ENCODE measurements at places on chromosomes 6 and 20. TPM values are rescaled to one million over a fixed set of nuclear protein-coding genes. Genes with fewer than 3 reads are reported as not detected.

GRCh38 chr6:11969092-11969491, 43.0 kb upstream of the HIVEP1 start:
- H3K4me3 ChIP-seq: no peak overlapping the region
- H3K27ac ChIP-seq: no peak overlapping the region
- no peaks in the 10 kb centered on the region for H3K4me1 ChIP-seq
- no peaks in the 10 kb centered on the region for H3K36me3 ChIP-seq

- H3K4me3 ChIP-seq: no peak overlapping the region
- no peak overlapping the region for H3K27ac ChIP-seq
- DNase-seq: no peak
- H3K4me1 ChIP-seq: no peaks in the 10 kb centered on the region
- no peaks in the 10 kb centered on the region for H3K27me3 ChIP-seq
These were observed 104.7 kb upstream of the IFNGR1 start for GRCh38 chr6:137323860-137324259.

The GJA1 gene
- total RNA-seq: 14.8 TPM

The SPATA25 gene
- 1.3 TPM for total RNA-seq

- no peak overlapping the region for H3K4me3 ChIP-seq
- no peaks in the 10 kb centered on the region for H3K36me3 ChIP-seq
- H3K27me3 ChIP-seq: no peaks in the 10 kb centered on the region
- no peak for DNase-seq
- no peak overlapping the region for H3K27ac ChIP-seq
- no peaks in the 10 kb centered on the region for H3K4me1 ChIP-seq
These were observed 16.1 kb downstream of the PLA2G7 start for GRCh38 chr6:46719099-46719498.

- peak; percentile 72 for DNase-seq
- H3K4me3 ChIP-seq: no peak overlapping the region
- no peaks in the 10 kb centered on the region for H3K4me1 ChIP-seq
- H3K27me3 ChIP-seq: no peaks in the 10 kb centered on the region
- H3K36me3 ChIP-seq: no peaks in the 10 kb centered on the region
These were observed 44.8 kb upstream of the SLC2A12 start for GRCh38 chr6:134097114-134097707.

The SLC17A2 gene
- total RNA-seq: not detected

DNA sequence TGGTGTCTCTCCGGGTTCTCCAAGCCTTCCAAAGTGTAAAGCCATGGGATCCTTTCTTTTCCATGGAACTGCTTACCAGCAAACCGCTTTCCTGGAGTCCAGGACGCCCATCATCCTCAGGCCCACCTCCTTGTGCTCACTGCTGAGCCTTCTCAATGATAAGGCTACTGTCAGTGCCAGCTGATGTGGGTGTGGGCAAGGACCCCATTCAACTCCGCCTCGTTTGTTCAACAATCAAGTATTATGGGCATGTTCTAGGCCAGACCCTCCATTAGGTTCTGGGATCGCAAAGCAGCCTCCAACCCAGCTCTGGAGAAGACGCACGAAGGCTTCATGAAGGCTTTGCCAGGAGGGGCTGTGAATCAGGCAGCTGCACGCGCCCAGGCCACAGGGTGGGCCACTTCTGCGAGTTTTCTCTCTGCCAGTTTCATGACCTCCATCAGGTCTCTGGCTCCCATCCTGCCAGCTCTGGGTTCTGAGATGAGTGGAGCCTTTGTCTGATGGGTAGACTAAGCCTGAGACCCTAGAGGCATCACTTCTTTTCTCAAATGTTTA, 177.1 kb downstream of the MRPL14 start:
- H3K4me3 ChIP-seq: no peak overlapping the region
- no peaks in the 10 kb centered on the region for H3K27me3 ChIP-seq
- no peak overlapping the region for H3K27ac ChIP-seq
- no peaks in the 10 kb centered on the region for H3K36me3 ChIP-seq

DNA sequence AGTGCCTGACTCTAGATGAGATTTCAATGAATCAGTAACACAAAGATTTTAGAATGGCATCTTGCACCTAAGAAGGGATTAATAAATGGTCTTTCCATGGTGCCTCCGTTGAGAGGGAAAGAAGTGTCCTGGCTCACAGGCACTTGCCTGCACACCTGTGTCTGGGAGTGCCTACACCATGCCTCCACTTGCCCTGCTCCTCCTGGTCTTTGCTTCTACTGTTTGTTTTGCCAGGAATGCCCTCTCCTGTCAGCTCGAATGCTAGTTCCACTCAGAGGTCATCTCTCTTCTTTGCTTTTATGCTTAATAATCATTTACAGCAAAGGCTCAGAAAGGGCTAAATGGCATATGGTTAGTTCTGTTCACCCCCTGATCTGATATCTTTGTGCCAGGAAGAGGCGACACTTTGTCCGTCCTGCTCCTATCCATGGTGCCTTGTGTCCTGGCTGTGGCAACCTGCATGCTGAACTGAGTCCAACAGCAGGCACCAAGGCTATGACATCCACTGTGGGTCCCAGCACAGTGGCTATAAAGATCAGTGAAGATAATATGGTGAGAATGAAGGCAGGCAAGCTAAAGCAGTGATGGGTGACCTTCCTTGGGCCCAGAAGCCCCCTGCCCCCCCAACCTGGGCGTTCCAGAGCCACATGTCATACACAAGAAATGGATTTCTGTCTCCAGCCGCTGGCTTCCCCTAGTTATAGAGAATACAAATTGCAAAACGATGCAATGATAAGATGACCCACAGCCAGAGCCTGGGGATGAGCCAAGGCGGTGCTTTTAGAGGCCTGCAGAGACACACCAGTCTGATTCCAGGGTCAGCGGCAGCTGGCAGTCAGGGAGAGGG, 1.4 kb downstream of the C6orf132 start:
- H3K27ac ChIP-seq: peak overlapping the region; percentile 90
- H3K36me3 ChIP-seq: no peaks in the 10 kb centered on the region
- peaks cover 64% of the 10 kb centered on the region for H3K4me1 ChIP-seq
- H3K4me3 ChIP-seq: peak overlapping the region; percentile 9
- DNase-seq: peak; percentile 32

- peaks cover 70% of the 10 kb centered on the region for H3K4me1 ChIP-seq
- no peaks in the 10 kb centered on the region for H3K27me3 ChIP-seq
- H3K4me3 ChIP-seq: no peak overlapping the region
- no peaks in the 10 kb centered on the region for H3K36me3 ChIP-seq
- H3K27ac ChIP-seq: no peak overlapping the region
These were observed 9.6 kb downstream of the MAN1A1 start for GRCh38 chr6:119339941-119340456.

- H3K27me3 ChIP-seq: no peaks in the 10 kb centered on the region
- DNase-seq: no peak
- H3K36me3 ChIP-seq: no peaks in the 10 kb centered on the region
- no peak overlapping the region for H3K4me3 ChIP-seq
- H3K27ac ChIP-seq: no peak overlapping the region
- no peaks in the 10 kb centered on the region for H3K4me1 ChIP-seq
These were observed 108.0 kb upstream of the MOCS1 start for GRCh38 chr6:40042232-40042631.

DNA sequence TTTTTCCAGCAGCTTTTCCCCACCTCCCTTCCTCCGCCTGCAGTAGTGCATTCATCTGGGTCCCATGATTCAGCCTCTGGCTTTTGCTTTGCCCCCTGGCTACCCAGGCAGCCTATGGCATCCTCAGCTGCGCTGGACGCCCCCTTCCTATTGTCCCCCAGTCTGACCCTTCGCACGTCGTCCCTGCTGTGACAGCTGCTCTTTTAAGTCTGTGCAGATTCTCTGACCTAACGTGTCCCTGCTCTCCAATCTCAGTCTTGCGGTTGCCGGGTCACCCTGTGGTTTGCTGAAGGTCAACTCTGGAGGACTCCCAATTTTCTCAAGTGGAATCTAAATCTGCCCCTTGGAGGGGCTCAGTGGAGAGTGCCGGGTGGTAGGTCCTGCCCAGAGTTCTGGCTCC, 294.3 kb downstream of the CDC5L start:
- H3K4me3 ChIP-seq: no peak overlapping the region
- H3K27ac ChIP-seq: no peak overlapping the region
- H3K27me3 ChIP-seq: no peaks in the 10 kb centered on the region
- H3K4me1 ChIP-seq: no peaks in the 10 kb centered on the region
- no peaks in the 10 kb centered on the region for H3K36me3 ChIP-seq

GRCh38 chr6:3648724-3649123, 102.8 kb downstream of the PXDC1 start:
- H3K4me3 ChIP-seq: no peak overlapping the region
- no peaks in the 10 kb centered on the region for H3K36me3 ChIP-seq
- H3K4me1 ChIP-seq: no peaks in the 10 kb centered on the region
- DNase-seq: no peak
- H3K27me3 ChIP-seq: no peaks in the 10 kb centered on the region

- H3K27me3 ChIP-seq: peaks cover 4% of the 10 kb centered on the region
- no peaks in the 10 kb centered on the region for H3K36me3 ChIP-seq
- no peak for DNase-seq
- H3K4me1 ChIP-seq: peaks cover 14% of the 10 kb centered on the region
- H3K27ac ChIP-seq: no peak overlapping the region
- H3K4me3 ChIP-seq: no peak overlapping the region
These were observed 166.0 kb downstream of the PREX1 start for GRCh38 chr20:48661575-48662455.

The HLA-DQB1 gene
- total RNA-seq: 1.6 TPM

DNA sequence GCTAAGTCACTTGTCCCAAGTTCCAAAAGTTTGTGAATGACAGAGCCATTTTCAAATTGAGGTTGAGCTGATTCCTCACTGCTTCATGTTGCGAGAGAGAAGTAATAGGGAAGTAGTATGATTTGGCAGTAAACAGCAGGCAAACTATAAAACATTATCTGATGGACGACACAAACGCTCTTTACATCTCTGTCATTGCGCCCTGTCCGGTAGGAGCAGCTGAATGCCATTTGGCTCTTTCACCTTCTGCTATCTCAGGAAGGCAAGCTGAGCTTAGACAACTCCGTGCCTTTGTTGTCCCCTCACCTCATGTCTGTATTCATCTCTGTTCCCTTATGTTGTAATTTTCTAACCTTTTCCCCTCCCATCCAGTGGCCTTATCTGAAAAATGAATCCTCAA, 440.7 kb upstream of the FLRT3 start:
- no peaks in the 10 kb centered on the region for H3K36me3 ChIP-seq
- H3K4me3 ChIP-seq: no peak overlapping the region
- no peaks in the 10 kb centered on the region for H3K4me1 ChIP-seq
- no peak for DNase-seq

The OR2H1 gene
- not detected for total RNA-seq

- no peaks in the 10 kb centered on the region for H3K36me3 ChIP-seq
- no peaks in the 10 kb centered on the region for H3K27me3 ChIP-seq
- no peak overlapping the region for H3K4me3 ChIP-seq
- DNase-seq: no peak
These were observed 266.4 kb downstream of the PLCB1 start for GRCh38 chr20:8398263-8399051.

DNA sequence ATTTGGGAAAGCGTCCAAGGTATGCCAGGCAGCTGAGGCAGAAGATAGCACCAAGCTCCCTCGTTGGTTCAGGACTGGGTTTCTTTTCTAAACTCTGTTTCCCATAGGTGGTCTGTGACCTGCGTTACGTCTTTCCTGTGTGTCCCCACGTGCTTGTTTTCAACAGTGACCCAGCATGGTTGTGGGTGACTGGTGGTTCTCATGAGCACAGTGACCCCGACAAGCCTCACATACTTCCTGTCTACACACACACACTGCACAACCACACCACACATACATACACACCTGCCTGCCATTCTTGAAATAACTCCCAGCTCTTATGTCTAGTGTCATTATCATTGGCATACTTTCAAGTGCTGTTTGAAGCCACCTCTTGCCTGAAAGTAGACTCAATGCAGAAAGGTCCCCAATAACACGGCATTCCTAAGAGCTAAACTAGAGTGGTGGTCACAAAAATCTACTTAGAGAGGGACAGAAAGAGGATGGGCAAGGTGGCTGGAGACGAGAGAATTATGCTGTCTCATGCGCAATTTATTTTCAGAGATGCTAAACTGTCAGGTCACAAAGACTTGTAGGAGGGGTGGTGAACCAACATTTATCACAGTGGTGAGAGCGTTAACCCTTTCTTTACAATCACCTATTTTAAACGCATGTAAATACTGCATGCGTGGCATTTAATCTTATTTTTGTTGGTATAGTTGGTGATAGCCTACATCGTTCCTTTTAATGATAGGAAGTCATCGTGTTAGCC, 66.7 kb downstream of the GCNT2 start:
- H3K36me3 ChIP-seq: no peaks in the 10 kb centered on the region
- no peak overlapping the region for H3K4me3 ChIP-seq
- DNase-seq: no peak
- peaks cover 28% of the 10 kb centered on the region for H3K4me1 ChIP-seq
- H3K27me3 ChIP-seq: no peaks in the 10 kb centered on the region
- H3K27ac ChIP-seq: no peak overlapping the region

DNA sequence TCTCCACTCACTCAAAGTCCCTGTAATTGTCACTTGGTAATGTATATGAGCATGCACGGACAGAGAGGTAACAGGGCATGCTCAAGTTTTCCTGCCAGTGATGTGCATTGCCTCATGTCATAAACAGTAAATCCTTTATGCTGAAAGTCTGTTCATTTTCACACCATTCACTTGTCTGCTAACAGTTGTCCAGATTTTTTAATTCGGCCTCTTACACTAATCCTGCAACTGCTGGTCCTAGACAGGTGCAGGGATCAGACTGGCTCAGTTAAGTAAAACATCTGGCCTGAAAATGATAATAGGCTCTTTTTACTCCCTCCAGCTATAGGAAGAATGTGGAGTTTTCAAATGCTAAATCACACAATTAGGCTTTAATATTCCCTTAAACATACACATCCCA, 185.4 kb upstream of the VGLL2 start:
- DNase-seq: no peak
- no peaks in the 10 kb centered on the region for H3K36me3 ChIP-seq
- no peaks in the 10 kb centered on the region for H3K4me1 ChIP-seq
- H3K27ac ChIP-seq: no peak overlapping the region
- H3K27me3 ChIP-seq: no peaks in the 10 kb centered on the region

- no peaks in the 10 kb centered on the region for H3K27me3 ChIP-seq
- no peaks in the 10 kb centered on the region for H3K4me1 ChIP-seq
These were observed 366.5 kb upstream of the ARID1B start for GRCh38 chr6:156410649-156411048.

The DEFB119 gene
- total RNA-seq: not detected

The OR2J3 gene
- total RNA-seq: not detected

The FBXO5 gene
- total RNA-seq: 2.3 TPM

DNA sequence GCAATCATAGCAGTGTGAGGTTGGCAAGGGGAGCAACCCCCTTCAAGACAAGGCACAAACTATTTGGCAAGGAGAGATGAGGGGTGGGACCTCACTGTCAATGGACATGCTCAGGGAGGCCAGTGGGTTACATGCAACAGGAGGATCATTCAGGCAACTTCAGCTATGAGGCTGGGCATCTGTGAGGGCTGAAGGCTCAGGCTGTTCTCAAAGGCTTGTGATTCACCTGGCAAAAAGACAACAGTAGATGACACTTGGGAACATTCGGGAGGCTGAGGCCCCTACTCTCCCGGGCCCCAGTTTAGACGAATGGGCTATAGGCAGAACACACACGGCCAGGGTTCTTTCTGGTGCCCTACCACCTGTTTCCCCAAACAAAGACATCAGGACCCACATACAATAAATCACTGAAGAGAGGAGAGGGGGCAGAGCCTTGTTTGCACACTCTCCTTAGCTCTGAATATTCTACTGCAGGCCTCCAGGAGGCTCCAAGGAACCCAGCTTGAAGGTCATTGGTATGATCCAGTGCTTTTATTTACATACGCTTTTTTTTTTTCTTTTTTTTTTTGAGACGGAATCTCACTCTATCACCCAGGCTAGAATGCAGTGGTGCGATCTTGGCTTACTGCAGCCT, 7.9 kb downstream of the TUBB start:
- no peak overlapping the region for H3K27ac ChIP-seq
- H3K27me3 ChIP-seq: no peaks in the 10 kb centered on the region
- DNase-seq: no peak
- H3K4me3 ChIP-seq: no peak overlapping the region
- peaks cover 31% of the 10 kb centered on the region for H3K4me1 ChIP-seq

Measured in body of pancreas (tissue), 4 donors.